ENCODE measurements at places on chromosomes 7 and 10.

GRCh38 chr10:49645417-49645816, 31.6 kb downstream of the CHAT start:
- DNase-seq: no peak

DNA sequence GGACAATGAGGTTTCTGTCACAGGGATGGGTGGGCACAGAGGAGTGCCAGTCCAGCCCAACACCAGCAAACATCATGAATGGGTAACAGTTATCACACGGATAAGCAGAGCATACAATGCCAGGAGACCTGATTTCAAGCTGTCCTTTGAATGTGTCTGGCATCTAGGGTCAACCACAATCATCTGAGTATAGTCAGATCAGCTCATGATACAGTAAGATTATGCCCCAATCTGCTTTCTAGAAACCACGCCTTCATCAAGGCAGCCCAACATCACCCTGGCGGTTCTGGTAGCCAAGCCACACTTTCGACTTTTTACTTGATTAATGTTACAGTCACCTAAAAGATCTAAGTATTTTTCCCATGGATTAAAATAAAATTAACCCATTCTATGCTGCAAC, 10.5 kb downstream of the FAM171A1 start:
- DNase-seq: no peak

DNA sequence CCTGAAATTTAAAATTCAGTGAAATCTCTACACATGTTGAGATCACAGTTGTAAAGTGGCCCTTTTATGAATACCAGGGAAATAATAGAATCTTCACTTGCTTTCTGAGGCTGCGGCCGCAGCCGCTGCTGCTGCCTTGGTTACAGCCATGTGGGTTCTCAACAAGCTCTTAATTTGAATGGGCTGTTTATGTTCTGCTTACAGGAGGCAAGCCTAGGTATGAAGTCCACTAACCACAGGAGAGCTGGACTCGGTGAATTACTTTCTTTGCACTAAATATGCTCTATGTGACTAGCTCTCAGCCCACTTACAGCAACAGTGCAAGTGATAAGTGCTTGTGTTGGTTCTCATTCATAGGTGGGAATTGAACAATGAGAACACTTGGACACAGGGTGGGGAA, 410.8 kb downstream of the SFMBT2 start:
- DNase-seq: no peak

- DNase-seq: no peak
Measured at GRCh38 chr10:117689566-117689965, 147.0 kb downstream of the EMX2 start.

DNA sequence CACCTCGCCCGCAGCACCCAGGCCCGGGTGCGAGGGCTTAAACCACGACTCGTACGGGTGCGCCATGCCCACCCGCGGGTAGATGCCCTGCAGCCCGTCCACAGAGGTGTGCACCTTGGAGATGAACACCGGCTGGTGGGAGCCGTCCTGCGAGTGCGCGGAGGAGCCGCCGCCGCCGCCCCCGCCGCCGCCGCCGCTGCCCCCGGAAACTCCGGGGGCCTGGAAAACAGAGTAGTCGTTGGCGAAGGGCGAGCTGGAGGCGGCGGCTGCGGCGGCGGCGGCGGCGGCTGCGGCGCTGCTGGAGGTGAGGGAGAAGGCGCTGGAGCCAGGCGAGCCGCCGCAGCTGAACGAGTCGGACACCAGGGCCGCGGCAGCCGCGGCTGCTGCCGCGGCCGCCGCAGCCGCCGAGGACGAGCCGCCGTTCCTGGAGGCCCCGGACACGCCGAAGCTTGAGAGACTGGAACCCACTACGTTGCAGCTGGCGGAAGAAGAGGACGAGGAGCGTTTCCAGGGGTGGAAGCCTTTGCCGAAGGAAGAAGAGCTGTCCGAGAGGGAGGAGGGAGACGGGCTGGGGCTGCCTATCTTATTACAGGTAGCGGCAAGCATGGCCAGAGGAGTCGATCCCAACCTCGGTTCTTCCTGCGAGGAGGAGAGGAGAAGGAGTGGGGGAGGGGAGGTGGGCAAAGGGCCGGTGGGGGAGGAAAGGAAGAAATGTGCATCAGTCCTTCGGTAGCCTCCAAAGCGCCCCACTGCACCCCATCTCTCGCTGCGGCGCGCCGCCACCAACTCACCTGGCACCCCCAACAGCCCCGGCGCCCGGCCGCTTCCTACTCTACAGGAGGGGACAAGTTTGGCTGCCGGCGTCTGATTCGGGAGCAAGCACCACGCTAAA, 1.3 kb downstream of the SP8 start:
- no peak for DNase-seq

DNA sequence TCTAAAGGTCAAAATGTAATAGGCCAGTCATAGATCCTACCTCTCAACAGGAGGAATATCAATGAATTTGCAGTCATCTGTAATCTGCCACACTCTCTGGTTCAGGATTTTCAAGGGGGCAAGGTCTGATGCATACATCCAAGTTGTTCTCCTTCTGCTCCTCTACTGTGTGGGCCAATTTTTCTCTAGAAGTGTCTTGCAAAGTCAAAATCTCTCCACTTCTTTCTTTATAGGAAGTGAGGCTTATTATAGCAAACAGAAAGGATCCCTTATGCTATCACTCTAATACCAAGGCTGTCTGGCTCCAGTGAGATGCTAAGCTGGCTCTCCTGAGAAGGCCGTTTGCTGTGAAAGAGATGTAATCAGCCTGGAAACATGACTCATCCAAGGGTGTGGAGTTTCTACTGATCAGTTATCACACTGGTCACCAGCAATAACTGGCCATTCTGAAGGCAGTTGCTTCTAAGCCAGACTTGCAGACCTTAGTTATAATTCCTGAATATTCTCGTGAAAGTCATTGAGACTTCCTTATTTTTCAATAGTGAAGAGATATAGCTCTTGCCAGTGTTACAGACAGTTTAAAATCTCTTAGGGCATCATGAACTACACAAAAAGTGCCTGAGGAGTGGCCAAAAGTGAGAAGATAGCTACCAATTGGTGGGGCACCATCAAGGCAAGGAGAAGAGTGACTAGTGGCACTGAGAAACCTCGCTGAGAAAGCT, 43.2 kb upstream of the LRGUK start:
- no peak for DNase-seq
